ENCODE measurements at places on chromosomes 6 and 20. TPM values are rescaled to one million over a fixed set of nuclear protein-coding genes. Genes with fewer than 3 reads are reported as not detected.

- no peak for DNase-seq
Observed at GRCh38 chr6:111450636-111451035, 32.4 kb downstream of the REV3L start.

DNA sequence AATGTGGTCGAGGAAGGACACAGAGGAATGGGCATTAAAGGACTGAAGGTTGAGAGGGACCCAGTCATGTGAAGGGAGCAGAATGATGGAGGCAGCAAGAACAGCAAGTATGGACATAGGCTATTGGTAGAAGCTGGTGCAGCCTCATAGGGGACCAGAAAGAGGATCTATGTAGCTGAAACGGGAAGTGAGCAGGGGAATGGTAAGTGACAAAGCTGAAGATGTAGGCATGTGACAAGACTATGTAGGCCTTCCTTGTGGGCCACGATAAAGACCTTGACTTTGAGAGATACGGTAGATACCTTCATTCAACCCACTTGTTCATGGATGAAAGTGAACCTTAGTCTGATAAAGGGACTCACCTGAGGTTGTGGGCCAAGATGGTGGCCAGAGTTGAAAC lies 3.5 kb downstream of the CTNNBL1 start:
- no peak for DNase-seq

DNA sequence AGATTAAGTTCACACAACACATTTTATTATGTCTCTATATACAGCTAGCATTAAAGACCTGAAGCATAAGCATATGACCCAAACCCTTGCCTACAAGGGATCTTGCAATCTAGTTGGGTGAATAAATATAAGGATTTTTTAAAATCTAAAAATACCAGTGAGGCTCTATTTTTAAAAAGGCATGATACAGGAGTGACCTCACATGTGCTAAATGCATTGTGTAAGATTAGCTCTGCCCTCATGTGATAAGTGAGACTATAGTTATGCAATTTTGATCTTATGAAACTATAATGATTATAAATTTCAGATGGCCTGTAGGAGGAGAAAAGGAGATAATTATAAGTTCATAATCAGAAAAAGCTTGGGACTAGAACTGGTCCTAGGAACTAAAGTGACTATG lies 451.0 kb upstream of the MAN1A1 start:
- DNase-seq = no peak

- no peak for DNase-seq
Observed at GRCh38 chr20:11234181-11234580, 560.4 kb upstream of the JAG1 start.

DNA sequence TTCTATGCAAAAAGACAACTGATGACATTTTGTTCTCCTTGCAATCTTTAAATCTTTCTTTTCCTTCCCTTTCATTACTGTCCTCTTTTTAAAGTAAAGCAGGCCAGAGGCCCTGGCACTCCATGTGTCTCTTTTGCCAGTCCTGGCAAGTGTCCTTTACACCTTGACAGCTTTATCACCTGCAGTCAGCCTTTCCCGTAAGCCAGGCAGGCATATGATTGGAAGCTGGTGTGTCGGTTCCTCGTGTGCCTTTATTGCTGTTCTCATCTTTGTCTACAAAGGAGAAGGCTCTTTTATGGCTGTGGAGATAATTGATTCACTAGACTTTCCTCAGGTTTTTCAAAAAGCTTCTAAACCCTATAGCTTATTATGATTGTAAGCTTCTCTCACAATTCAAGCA lies 162.3 kb upstream of the FBXL4 start:
- DNase-seq = no peak

DNA sequence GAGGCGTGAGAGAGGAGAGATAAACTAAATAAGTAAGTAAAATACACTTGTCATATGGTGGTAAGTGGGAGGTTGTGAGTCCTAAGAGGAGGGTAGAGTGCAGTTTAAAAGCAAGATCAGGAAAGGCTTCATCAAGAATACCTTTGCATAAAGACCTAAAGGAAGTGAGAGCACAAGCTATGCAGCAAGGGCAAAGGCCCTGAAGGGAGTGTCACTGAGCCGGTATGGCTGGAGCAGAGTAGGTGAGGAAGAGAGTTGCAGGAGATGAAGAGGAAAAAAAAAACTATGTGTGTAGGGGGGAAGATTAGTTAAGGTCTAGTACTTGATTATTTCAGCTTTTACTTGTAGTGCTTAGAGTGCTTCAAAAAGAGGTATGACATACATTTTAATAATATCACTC lies 11.0 kb downstream of the DNAAF9 start:
- DNase-seq = no peak

- DNase-seq = no peak
Observed at GRCh38 chr6:146212781-146213180, 183.9 kb downstream of the GRM1 start.

- DNase-seq = no peak
Observed at GRCh38 chr6:124010574-124010973, 206.9 kb downstream of the NKAIN2 start.

- no peak for DNase-seq
Observed at GRCh38 chr6:26202811-26203583, 115.8 kb downstream of the HFE start.

GRCh38 chr20:58006346-58007316 lies 221.8 kb downstream of the ANKRD60 start:
- DNase-seq = no peak

GRCh38 chr6:4224067-4224978 lies 88.9 kb upstream of the ECI2 start:
- DNase-seq = no peak

DNA sequence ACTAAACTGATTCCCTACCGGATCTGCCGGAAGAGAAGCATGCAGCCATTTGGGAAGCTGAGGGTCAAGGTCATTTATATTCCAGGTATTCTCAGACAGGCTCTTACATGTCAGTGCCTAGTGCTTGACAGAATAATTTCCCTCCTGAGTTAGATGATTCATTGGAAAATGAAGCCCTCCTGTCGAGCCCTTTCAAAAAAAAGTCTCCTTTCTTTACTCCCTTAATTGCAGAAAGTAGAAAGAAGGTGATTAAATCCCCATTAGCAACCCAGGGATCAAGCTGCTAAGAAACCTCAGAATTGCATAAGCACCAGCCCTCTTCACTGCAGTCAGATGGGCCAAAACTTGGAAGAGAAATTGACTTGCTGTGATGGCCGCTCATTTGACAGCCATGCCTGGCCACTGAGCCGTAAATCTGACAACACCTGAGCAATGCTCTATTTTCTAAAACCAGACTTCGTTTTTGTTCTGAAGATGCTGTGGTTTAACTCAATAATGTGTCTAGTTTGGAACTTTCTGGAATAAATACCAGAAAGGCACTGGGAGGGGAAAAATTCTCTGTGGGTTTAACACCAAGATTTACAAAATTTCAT lies 61.0 kb upstream of the ARMH2 start:
- DNase-seq = no peak

- DNase-seq = no peak
Observed at GRCh38 chr6:152462716-152463115, 174.4 kb downstream of the SYNE1 start.

GRCh38 chr6:164276211-164276610 lies 861.7 kb downstream of the QKI start:
- no peak for DNase-seq

DNA sequence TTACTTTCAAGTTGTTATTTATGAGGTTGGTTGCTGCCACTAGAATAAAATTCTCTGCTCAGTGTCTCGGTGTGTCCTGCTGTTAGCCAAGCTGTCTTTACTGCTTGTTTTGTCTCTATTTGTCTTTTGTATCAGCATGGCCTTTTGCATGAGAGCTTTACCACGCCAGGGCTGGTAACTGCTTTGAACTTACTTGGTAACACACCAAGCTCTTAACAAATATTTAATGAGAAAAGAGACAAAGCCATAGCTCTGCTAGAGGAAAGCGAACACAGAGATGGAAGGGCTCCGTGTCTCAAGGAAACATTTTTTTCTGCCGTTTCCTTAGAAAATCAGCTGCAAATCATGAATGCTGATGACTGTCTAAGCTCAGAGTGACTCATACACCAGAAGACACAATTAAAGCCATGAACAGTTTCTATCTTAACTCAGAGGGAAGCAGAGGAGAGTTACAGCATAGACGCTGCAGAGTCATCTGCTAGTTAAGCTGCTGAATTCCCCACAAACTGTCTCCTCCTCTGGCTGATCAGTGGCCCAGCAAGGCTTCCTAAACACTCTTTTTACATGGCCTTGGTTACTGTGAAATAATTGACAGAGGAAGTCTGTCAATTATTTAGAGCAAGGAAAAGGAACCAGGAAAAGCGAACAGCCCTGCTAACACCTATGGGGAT lies 44.8 kb downstream of the AGPAT4 start:
- peak; percentile 74 for DNase-seq

- DNase-seq = no peak
Observed at GRCh38 chr20:62132421-62132820, 10.1 kb downstream of the LSM14B start.

DNA sequence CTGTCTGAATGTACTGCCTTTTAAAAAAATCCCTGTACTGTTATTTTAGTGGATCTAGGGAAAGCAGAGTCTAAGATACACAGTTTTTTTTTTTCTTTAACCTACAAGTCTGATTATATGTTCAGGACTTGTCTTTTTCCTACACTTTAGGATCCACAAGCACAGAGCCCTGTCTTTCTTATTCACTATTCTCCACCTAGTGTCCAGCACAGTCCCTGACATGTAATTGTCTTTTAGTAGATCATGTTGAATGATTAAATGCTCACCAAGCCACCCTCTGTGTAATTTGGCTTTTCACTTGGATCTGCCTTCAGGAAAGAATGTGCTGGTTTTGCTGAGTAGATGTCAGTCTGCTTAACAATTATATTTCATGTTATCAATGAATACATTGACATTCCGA lies 35.8 kb upstream of the YWHAB start:
- no peak for DNase-seq

MMP24 gene
- 2.3 TPM for polyA plus RNA-seq

C6orf58 gene
- 0.06 TPM for polyA plus RNA-seq

SMOC2 gene
- not detected for polyA plus RNA-seq

OPRM1 gene
- polyA plus RNA-seq = not detected

TFAP2C gene
- 4.4 TPM for polyA plus RNA-seq

SLA2 gene
- polyA plus RNA-seq = not detected

MLIP gene
- polyA plus RNA-seq = not detected

KCNK16 gene
- not detected for polyA plus RNA-seq

SLC22A7 gene
- not detected for polyA plus RNA-seq

RAET1L gene
- polyA plus RNA-seq = not detected

ARMC12 gene
- 0.56 TPM for polyA plus RNA-seq

HLA-DQB2 gene
- polyA plus RNA-seq = not detected

VSX1 gene
- polyA plus RNA-seq = not detected
